K562 (cell line): ENCODE measurements at places on chromosomes 7 and 10.

DNA sequence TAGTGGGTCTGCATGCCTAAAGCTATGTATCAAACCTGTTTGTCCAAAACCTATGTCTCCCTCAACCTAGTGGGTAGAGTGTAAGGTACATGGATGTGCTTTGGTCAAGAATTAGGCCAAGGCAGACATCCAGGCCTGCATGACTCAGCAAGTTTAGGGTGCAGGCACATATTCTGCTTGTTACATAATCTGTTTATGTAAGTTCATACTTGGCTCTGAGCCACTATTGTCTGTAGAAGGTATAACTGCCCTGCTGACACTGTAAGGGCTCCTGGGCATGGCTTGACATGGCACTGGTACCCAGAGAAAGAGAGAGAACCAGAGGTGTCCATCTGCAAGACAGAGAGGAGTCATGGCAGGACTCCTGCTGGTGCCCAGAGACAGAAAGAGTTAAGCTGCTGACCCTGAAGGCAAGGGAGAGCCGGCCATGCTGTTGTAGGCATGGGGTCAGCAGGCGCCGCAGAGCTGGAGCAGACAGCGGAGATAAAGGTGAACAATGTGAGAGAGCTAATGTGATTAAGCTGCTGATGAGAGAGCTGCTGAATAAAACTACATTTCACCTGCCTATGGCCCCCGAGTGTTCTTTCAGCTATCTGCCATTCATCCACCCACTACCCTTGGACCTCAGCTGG, 118.5 kb upstream of the TMEM106B start:
- no peak for DNase-seq

- no peak for DNase-seq
These were observed 20.3 kb downstream of the COL1A2 start for GRCh38 chr7:94414980-94415379.

GRCh38 chr7:100493476-100494264, 9.9 kb downstream of the NYAP1 start:
- peak; percentile 60 for DNase-seq

DNA sequence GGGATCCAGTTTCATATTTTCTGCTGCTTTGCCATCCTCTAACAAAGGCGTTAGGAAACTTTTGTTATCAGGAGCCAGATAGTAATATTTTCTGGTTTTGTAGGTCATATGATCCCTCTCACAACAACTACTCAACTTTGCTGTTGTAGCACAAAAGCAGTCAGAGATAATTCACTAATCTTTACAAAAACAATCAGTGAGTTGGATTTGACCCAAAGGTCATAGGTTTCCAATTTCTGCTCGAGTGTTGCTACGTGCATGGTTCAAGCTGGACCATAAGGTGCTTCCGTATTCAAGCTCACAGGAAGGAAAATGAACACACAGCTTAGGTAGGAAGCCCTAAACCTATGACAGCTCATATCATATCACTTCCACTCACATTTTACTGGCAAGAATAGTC, 92.4 kb upstream of the SFMBT2 start:
- no peak for DNase-seq

- DNase-seq, result no peak
These were observed 275.4 kb upstream of the PFKP start for GRCh38 chr10:2791774-2792443.
